ENCODE measurements at places on chromosomes 3 and 15.
A peak's percentile ranks its signal among the peaks of the same experiment; 100 is the strongest.

DNA sequence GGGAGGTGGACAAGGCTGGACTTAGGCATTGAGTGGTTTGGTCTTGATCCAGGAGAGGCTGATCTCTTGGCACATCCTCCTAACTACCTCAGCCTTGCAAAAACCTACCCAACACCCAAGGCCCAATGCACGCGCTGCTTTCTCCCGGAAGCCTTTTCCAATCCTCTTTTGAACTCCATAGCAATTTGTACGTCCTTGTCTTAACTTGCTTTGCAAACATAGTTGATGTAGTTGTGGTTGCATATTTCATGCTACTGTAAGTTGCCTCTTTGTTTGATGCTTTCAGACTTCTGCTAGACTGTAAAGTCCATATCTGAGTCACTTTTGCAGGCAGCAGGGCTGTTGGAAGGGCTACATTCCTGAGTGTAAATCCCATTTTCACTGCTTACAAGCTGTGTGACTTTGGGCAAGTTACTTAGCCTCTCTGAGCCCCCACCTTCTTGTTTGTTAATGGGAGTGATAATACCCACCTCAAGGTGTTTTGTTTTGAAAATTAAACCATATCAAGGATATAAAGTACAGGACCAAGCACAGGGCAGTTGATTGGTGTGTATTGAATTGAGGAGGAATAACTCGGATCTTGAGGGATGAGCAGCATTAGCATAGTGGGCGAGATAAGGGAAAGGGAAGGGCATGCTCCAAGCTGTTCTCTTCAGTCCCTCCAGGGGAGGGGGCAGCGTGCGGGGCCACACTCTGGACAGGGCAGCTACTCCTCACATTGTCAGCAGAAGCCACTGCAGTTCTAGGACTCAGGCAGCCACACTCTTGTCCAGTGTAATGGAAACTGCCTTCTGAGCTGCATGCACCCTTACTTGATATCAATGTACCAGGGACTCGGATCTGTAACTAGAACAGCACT, 28.8 kb downstream of the SIAH2 start:
- DNase-seq = no peak

DNA sequence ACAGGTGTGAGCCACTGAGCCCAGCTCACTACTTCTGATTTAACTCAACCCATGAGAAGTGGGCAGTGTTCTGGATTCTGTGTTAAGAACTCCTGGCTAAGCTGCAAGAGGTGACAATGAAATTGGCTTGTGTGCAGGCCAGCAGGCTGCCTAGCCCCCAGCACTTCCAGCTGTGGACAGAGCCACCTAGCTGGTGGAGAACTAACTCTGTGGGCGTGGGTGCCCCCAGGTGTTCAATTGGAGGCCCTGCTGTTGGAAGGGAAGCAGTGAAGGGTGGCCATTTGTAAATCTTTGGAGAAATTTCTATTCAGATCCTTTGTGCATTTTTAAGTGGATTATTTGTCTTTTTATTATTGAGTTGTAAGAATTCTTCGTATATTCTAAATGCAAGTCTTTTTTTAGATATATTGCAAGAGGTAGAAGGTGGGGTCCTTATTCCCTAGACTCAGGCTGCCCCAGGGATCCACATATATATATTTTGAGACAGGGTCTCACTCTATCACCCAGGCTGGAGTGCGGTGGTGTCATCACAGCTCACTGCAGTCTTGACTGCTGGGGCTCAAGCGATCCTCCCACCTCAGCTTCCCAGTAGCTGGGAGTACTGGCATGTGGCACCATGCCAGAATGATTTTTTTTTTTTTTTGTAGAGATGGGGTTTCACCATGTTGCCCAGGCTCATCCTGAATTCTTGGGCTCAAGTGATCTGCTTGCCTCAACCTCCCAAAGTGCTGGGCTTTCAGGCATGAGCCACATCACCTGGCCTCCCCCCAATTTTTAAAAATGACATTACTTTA, 7.2 kb upstream of the SCAMP5 start:
- peak; percentile 16 for DNase-seq

GRCh38 chr3:177051411-177051810, 145.9 kb downstream of the TBL1XR1 start:
- no peak for DNase-seq

DNA sequence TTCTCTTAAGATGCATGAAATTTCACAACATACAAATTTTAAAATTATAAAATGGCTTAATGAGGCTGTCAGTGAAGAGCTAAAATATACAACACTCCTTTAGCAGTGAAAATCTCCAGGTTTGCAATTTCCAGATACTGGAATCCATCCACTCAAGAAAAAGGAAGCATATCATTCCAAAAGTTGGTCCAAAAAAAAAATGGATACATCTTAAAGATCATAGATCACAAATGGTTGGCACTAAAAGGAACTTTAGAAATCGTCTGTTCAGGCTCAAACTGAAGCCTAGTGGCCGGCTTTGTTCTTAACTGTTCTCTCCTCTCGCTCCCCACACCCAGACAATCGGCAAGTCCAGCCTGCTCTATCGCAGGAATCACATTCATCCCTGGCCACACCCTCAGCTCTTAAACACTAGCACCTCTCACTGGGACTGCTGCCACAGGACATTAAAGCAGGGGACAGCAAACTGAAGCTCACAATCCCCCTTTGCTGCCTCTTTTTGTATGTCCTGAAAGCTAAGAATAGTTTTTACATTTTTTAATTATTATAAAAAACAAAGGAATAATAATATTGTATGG, 130.3 kb upstream of the CDIN1 start:
- no peak for DNase-seq

GRCh38 chr3:160346511-160346910, 52.5 kb downstream of the IFT80 start:
- DNase-seq = no peak

- no peak for DNase-seq
These were observed 64.0 kb downstream of the GLB1 start for GRCh38 chr3:33032938-33033337.

DNA sequence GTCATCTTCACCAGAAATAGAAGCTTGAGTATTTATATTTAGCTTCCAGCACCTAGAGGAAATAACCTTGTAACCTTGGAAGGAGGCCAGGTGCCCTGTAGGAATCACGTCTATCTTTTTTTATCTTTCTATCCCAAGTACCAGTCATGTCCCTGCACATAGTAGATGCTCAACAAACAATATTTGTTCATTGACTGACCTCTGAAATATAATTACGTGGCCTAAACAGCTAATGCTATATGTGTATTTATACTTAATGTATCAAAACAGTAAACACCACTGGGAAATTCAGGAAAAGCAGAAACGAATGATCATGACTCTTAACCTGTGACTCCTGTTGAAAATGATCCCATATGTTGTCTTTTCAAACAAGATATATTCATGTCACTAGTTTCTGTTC, 97.9 kb upstream of the ADAMTSL3 start:
- DNase-seq = no peak

- no peak for DNase-seq
These were observed 57.8 kb downstream of the BLM start for GRCh38 chr15:90774731-90775514.

DNA sequence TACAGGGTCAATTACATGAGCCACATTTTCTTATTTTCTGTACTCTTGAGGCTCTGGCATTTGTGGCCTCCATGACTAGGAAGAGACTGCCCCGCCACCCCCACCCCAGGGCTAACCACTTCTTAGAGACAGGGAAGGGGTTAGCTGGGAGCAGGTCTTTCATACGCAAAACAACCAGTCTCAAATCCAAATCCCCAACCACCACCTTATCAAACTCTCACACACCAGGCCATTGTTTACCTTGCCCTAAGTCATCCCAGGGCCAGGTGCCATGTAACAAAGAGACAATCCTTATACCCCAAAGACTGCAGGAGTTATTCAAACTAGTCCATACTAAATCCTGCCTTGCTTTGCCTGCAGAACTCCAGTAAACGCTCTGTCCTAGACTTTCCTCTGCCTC, 77.8 kb downstream of the B3GNT5 start:
- DNase-seq = no peak

DNA sequence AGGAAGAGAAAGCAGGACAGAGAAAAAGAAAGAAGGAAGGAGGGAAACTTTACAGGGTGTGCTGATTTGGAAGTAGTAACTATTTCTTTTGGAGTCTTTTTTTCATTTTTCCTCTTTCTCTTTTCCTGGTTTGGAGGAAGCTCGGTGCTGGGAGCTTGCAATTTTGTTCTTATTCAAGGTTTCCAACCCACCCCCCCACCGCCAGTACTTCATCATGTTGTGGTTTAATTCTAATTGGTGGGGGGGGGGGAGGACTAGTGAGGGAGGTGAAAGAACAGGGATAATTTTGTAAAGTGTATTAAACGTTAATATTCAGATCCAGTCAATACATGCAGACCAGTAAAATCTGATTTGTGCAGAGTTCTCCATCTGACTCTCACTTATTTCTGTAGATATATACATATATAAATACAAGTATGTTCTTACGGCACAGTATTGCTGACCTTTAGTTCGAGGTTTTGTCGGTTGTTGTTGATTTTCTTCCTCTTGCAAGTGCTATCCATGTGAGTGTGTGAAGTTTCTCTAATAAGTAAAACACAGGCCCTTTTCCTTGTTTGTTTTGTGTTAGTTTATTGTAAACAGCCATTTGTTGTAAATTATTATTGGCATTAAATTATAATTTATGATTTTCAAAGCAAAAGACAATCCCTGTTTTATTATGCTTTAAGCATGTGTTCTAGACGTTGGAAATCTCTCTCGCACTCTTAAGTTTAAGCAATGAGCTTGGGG, 9.3 kb downstream of the NR2F2 start:
- DNase-seq = no peak

DNA sequence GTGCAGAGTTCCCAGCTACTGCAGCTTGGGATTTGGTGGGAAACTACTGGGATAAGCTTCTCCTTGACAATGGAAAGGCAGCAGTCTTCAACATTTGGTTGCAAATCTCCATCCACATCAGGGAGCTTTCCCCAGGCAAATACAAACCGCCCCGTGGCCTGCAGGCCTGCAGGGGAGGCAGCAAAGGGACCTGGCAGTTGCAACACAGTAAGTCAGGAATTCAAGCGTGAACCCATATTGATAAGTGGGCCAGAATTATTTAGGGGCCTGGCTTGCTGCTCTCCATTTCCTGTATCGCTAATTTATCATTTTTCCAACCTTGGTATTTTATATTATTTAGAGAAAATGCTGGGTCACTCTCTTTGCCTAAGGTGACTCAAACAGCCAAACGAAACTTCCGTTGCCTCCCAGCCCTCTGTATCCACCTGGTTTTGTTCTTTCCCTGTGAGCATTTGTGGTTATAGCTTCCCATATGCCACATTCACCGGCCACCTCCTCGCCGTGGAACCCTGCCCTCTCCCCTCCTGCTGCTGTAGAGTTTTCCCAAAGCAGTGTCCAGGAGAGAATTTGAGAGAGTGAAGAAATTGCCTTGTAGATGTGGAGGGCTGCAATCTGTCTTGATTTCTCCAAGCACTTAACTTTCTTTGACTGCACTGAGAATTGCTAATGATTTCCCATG, 34.8 kb downstream of the B3GALNT1 start:
- no peak for DNase-seq

DNA sequence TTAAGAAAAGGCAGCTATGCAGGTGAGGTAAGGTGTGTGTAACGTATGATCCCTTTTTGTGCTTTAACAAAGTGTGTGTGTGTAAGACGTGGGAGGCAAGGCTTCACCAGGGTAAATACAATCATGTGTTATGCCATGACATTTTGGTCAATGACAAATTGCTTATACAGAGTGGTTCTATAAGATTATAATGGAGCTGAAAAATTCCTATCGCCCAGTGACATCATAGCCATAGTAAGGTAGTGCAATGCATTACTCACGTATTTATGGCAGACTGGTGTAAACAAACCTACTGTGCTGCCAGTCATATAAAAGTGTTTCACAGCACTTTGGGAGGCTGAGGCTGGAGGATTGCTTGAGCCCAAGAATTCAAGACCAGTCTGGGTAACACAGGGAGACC, 60.2 kb upstream of the LCTL start:
- no peak for DNase-seq

DNA sequence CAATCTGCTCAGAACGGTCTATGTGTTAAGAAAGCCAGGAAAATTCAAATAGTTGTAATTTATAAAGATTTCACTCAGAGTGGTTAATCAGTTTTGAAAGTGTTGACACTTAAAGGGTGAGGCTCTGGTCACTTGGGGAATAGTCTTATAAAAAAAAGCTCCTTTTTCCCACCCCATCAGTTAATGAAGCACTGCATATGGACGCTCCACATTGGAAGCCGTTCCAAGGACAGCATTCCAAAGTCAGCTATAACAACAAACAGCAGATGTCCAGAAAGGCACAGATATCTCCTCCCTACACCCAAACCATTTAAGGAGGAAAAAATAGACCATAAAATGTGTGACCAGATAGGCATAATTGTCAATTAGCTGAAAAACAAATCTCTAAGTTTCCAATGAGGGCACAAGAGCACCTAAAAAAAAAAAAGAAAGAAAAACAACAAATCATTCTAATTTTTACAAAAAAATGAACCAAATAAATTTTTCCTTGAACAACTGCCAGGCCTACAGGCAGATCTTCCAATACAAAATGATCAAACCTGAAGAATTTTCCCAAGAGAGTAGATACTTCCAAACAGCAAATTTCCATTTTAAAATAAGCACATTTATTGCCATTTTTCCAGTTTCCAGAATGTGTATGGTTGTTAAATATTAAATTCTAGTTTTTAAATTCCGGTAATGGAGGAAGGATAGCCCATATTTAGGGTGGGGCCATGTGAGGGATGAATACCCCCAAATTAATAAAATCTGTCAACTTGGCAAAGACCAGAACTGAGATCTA, 198.3 kb downstream of the ERC2 start:
- no peak for DNase-seq

- no peak for DNase-seq
These were observed 45.5 kb upstream of the CFAP161 start for GRCh38 chr15:81088470-81089013.

DNA sequence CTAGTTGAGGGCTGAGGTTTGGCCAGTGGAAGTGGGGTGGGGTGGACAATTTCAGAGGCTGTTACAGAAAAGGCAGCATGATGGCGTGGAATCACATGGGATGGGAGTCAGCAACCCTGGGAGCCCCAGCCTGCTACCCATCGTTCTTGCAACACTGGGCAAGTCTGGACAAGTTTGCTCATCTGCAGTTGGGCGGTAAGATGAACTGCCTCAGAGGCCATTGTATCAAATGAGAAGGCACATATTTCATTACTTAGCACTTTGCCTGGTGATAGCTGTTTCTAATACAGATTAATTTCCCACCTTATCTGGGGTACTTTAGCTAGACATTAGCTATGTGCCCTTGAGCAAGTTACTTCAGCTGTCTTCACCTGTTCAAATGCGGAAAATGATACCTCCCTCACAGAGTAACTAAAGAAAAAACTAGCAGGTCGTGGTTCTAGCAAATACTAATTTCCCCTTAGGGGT, 248.9 kb downstream of the THSD4 start:
- no peak for DNase-seq

- no peak for DNase-seq
These were observed 467.0 kb upstream of the RASGRP1 start for GRCh38 chr15:39031596-39031995.

DNA sequence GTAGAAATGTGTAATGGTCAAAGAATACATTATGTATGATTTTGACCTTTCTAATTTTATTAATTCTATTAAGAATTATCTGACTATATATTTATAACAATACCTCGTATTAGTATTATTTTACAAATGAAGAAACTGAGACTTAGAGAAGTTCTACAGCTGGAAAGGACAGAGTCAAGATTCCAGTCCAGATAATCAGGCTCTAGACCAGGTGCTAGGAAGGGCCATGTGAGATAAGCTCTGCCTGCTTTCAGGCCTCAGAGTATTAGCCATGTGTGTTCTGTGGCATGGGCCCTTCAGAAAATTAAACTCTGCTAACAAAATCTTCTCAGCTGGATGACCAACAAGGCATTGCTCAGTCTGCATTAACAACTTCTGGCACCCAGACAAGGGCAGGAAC, 87.5 kb downstream of the CD200R1L start:
- no peak for DNase-seq

- no peak for DNase-seq
These were observed 132.8 kb upstream of the SLC24A5 start for GRCh38 chr15:47987908-47988532.

Measured in stimulated activated naive CD4-positive, alpha-beta T cell (primary cell).